Fibroblast of skin of scalp (primary cell): ENCODE measurements at places on chromosomes 12 and 14.

DNA sequence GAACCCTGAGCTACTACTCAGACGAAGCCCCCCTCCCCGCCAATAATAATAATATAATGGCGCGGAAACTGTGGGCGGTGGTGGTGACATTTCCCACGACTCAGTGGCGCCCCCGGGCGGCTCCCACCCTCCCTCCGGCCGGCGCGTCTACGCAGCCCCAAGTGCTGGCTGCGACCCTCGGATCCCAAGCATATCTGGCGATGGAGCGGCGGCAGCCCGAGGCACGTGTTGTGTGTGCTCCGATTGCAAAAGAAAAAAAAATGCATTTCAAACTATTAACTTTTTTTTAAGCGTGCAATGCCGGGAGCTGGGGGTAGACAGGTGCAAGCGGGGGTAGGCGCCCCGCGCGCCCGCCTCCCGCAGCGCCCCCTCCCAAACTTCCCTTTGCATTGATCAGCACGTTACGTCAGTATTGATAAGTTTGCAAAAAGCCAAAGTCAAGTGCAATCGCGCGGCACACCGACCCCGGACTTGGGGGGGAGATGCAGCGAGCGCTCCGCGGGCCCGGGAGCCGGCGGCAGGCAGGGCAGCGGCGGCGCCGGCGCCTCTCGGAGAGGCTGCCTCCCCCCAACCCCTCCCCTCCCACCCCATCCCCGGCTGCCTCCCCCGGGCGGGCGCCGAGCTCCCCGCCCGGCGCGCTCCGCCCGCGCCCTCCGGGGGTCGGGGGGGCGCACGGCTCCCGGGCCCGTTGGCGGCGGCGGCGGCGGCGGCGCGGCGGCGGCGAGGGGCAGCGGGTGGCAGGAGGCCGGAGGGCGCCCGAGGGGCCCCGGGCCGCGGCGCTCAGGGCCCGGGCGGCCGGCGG is 113.1 kb upstream of the MYL2 start:
- DNase-seq, result no peak

- DNase-seq, result no peak
Measured at GRCh38 chr14:91361233-91361811, 56.3 kb downstream of the CCDC88C start.

- no peak for DNase-seq
Measured at GRCh38 chr14:71290301-71290700, 383.0 kb downstream of the PCNX1 start.

DNA sequence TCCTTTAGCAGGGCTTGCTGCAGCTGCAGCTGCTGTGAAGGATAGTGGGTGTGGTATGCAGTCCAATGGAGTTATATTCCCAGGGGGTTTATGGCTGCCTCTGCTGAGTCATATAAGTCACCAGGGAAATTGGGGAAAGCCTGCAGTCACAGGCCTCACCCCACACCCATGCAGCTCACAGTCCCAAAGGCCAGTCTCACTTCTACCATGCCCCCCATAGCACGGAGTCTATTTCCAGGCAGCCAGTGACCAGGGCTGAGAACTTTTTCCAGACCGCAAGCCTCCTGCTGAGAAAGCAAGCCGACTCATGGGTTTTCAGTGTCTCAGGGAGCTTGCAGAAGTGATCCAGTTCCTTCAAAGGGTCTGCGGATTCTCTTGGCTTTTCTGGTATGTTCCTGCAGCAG is 322.4 kb upstream of the CLEC14A start:
- peak; percentile 88 for DNase-seq

DNA sequence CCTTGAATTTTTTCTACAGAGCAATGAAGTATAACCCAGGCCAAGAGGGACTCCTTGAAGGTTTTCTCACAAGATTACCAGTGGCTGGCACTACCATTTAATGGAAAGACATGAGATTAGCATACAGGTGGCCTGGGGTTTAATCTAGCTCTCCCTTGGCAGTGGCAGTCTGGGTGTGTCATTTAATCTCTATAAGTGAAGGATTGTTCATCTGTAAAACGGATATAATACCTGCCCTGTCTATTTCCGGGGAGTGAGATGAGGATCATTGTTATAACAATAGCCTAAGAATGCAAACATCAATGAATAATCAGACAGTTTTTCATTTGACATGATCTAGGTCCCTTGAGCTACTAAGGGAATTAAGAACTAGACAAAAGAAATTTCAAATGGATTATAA is 168.7 kb upstream of the CPNE8 start:
- DNase-seq, result no peak

DNA sequence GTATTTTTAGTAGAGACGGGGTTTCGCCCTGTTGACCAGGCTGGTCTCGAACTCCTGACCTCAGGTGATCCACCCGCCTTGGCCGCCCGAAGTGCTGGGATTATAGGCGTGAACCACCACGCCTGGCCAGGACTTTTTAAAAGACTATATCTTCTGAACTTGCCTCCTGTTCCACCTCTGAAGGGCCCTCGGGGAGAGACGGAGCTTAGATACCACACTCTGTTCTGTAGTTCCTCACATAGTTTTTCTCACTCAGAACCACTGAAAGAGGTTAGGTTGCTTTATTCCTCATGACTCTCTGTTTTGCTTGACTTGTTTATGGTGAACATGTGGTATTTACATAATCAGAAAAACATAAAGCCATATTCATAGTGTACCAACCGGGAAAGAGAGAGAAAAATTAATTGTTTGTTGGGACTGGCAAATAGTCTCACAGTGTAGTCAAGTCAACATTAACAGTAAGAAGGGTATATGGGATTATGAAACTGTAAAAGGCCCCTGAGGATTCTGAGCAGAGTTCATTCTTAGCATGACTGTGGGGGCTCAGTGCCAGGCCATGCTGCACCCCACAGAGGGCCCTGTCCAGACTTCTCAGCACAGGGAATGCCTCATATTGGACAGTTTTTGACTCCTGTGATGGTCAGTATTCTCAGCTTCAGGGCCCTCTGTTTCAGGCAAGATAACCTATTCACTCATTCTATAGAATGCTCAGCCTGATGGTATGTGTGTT is 342.3 kb downstream of the ZFP36L1 start:
- DNase-seq, result peak; percentile 35

- no peak for DNase-seq
Measured at GRCh38 chr14:76355771-76356170, 20.2 kb upstream of the ESRRB start.

DNA sequence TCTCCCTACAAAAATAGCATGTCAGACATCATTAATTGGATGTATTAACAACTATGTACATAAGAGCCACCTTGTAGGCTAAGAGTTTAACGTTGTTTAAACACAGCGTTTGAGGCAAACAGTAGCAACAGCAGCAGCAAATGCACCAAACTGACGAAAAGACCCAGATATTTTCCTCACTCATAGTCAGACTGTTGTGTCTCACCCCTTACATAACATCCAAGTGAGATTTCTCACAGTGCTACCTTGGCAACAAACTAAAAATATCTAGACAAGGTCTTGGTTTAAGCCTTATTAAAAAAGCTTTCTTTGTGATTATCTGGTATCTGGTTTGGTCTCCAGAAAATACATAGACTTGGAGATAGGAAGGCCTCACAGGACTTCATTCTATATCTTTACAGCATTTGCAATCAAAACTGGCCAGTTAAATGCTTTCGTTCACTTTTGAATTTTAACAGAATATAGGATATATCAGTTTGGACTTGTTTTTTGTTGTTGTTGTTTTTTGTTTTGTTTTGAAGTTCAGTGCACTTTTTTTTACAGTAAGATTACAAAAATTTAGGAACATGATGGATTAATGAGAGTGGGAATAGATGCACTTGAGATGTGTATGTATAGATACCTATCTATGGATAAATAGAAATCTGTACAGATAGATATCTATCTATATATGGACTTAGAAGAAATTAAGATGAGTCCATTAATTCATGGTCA is 4.1 kb downstream of the BHLHE41 start:
- DNase-seq, result no peak

DNA sequence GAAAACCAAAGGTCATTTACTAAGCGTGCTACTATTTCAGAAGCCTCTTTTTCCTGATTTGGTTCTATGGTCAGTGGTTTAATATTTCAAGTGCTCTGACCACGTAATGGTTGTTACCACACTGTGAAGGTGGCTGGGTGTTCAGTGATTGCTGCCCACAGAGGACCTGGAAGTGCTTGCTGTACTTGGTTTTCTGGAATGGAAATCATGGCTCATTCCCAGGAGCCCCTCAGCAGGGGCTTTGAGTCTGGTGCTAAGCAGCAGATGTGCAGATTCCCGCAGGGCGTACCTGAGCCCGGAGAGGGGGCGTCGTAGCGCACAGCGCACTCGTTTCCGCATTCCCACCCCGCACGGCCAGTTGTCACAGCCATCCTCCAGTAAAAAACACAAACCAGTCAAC is 50.5 kb downstream of the TRAF3 start:
- DNase-seq, result no peak

GRCh38 chr14:104268295-104268694 is 129.9 kb downstream of the KIF26A start:
- DNase-seq, result no peak

- no peak for DNase-seq
Measured at GRCh38 chr14:96153003-96153402, 51.6 kb upstream of the BDKRB2 start.

GRCh38 chr12:104858611-104859543 is 99.2 kb downstream of the SLC41A2 start:
- peak; percentile 65 for DNase-seq

DNA sequence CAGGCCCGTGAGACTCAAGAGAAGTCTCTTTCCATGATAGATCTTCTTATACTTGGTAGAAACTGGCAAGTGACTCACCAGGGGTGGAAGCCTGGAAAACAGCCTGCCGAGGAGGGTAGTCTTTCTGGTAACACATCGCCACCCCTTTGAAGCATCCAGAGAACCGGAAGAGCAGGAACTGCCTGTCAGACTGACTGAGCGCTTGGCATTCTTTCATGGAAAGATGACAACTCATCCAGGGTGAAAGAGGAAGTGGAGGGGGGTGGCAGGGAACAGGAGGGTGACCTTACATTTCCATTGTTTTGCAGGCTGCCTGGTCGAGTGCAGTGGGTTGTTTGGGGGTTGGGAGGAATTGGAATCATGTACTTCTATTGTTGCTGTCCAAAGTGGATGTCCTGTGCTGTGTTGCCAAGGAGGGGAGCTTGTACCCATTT is 34.5 kb downstream of the PRKCH start:
- DNase-seq, result peak; percentile 60

DNA sequence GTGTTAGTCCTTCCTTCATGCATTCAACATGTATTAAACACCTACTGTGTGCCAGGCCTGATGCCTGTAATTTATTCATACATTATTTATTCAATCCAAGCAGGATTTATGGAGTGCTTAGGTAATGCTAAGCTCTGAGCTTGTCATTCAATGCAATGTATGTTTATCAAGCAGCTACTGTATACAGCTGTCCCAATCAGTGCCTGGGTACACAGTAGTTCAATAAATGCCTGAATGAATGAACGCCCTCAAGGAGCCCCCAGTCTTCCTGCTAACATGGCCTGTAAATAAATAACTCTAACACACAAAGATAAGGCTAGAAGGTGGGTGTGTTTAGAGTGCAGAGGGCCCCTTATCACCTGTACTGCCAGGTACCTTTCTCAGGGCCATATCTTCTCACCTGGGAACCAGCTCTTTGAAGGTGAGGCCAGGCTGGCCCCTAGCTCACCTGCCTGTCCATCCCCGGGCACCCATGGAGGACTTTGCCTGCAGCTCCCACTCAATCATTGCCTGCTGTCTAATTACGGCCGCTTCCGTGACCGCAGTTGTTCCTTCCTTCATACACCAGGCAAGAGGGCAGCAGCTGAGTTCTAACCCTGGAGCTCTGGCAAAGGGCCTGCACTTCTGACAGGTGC is 20.0 kb upstream of the KDM2B start:
- DNase-seq, result no peak

GRCh38 chr12:92595663-92596062 is 107.1 kb upstream of the PLEKHG7 start:
- DNase-seq, result no peak

- peak; percentile 28 for DNase-seq
Measured at GRCh38 chr14:91388551-91388975, 29.1 kb downstream of the CCDC88C start.

GRCh38 chr12:89370850-89371249 is 18.5 kb upstream of the DUSP6 start:
- peak; percentile 67 for DNase-seq

- no peak for DNase-seq
Measured at GRCh38 chr14:85316701-85317410, 213.1 kb upstream of the FLRT2 start.

- DNase-seq, result peak; percentile 39
Measured at GRCh38 chr12:6605421-6606330, 1.5 kb downstream of the CHD4 start.

GRCh38 chr14:81285245-81285644 is 64.5 kb upstream of the GTF2A1 start:
- no peak for DNase-seq

DNA sequence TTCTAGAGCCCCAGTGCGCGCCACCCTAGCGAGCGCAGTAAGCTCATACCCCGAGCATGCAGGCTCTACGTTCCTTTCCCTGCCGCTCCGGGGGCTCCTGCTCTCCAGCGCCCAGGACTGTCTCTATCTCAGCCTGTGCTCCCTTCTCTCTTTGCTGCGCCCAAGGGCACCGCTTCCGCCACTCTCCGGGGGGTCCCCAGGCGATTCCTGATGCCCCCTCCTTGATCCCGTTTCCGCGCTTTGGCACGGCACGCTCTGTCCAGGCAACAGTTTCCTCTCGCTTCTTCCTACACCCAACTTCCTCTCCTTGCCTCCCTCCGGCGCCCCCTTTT is 791 bp downstream of the TMEM233 start:
- no peak for DNase-seq

GRCh38 chr14:76937181-76938091 is 91.1 kb downstream of the IRF2BPL start:
- DNase-seq, result peak; percentile 92

GRCh38 chr12:116133636-116134214 is 143.8 kb downstream of the MED13L start:
- DNase-seq, result peak; percentile 54

DNA sequence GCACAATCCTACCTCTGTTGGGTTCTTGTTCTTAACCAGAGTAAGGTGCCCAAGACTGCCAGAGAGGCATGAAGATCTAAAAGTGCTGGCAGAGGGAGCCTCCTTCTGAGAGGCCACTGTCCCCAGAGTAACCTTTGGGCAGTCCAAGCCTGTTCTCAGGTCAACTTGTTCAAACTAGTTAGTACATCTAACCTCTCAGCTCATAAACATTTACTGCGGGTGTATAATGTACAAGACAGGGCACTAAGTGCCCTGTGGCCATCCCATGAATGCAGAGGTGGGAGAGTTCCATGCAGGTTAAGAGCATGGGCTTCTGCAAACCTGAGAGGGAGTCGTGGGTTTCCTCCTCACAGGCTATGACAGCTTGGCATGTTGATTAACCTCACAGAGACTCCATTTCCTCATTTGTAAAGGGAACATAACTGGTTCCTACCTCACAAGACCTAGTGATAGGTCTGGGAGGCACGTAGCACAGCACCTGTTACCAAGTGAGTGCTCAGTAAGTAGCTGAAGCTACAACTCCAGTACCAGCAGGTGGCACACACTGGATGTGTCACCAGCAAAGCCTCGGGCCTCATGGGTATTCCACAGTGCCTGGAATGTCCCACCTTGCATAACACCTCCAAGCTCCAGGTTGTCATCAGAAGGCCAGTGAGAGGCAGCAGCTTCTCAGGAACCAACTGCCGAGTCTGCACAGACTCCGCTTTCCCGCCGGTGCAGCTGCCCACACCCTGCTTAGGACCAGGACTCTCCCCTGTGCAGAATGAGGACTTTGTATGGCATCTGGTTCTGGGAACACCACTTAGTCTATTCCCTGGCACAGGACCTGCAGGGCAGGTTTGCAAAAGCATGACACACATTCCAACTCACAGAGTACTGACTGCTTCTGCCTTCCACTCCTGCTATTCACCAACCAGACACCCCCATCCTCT is 4.4 kb downstream of the VDR start:
- DNase-seq, result no peak
